Fibroblast of skin of left quadriceps (primary cell): ENCODE measurements at places on chromosomes 12 and 14.

GRCh38 chr12:124432376-124432775 is 135.0 kb downstream of the NCOR2 start:
- no peak for DNase-seq

DNA sequence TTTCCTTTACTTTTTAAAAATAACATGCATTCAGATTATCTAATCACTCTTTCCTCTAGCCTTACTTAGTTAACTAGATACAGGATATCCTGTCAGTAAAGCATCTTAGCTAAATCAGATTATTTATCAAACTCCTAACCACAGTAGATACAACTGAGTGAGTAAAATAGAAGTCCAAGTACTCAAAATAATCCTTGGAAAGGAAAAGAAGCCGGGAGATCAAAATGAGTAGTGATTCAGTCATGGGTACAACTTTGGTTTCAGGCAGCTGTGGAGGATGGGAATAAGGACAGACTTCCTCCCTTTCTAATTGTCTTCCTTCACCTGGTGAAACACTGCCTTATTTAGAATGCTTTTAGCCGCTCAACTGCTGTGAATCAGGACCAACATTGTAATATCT is 29.4 kb downstream of the GNG2 start:
- no peak for DNase-seq

DNA sequence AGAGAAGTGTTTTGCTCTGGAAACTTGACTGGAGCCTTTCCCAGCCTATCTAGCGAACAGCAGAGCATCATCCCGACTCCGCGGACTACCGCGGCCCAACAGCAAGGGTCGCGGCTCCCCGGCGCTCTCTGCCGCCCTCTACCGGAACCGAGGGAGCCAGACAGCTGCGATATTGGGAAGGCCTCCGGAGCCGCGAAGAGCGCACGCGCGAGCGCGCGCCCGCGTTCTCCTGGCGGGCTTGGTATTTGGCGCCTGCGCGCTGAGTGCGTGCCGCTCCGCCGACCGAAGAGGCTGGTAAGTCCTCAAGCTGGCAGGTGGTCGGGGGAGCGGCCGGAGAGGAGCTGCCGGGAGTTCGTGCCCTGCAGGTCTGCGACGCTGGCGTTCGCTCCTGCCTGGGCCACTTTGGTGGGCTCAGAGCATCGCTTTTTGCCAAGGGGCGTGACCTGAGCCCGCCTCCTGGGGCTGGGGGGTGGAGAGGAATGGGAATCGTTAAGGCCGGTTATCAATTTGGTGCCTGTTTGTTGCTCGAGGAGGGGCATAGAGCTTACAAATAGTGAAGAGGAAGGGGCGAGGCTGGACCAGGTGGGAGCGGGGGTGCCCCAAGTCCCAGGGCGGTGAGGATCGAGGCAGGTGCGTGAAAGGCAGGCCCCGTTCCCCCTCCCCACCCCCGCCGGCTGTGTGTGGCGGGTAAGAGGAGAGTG is at the start of gene TMEM106C:
Gene TMEM106C (plus strand): TSS at position 257 of the 701 bp plus-strand sequence. CDS start 641 bp downstream, outside the sequence.
- DNase-seq, result peak; percentile 75

DNA sequence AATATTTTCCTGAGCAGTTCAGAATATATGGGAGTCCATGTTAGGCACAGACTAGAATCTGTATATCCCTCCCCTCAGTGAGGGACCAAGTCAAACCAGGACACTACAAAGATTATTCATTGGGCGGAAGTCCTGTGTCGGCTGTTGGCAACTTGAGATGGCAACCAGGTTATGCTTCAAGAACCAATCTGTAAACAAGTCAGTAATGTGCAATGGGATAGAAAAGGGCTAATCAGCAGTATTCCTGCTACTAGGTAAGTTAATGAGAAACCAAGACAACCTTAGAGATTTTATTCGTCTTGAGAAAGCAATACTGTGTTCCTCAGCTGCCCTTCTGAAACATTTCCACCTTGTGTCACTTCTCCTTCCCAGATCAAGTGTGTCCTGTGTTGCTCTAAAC is 26.4 kb downstream of the ARG2 start:
- no peak for DNase-seq

DNA sequence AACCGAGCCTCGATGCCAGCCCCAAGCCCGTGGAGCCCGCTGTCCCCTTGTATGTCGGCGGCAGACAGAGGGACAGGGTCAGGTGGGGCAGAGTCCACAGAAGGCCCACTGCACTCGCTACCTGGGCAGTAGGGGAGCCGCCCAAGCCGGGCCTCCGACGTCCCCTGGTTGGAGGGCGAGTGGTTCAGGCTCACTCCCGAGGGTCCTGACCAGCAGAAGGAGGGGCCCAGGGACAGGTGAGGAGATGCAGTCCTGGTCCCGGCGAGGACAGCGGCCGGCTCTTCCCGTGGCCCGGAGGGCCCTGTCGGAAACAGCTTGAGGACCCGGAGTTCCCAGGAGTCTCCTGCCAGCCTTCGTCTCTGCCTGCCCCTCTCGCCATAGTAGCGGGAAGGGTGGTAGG is 216.7 kb upstream of the SFSWAP start:
- DNase-seq, result no peak

GRCh38 chr12:110115675-110116074 is 8.5 kb upstream of the IFT81 start:
- no peak for DNase-seq

- no peak for DNase-seq
Observed at GRCh38 chr14:27190296-27190695, 592.5 kb upstream of the NOVA1 start.

DNA sequence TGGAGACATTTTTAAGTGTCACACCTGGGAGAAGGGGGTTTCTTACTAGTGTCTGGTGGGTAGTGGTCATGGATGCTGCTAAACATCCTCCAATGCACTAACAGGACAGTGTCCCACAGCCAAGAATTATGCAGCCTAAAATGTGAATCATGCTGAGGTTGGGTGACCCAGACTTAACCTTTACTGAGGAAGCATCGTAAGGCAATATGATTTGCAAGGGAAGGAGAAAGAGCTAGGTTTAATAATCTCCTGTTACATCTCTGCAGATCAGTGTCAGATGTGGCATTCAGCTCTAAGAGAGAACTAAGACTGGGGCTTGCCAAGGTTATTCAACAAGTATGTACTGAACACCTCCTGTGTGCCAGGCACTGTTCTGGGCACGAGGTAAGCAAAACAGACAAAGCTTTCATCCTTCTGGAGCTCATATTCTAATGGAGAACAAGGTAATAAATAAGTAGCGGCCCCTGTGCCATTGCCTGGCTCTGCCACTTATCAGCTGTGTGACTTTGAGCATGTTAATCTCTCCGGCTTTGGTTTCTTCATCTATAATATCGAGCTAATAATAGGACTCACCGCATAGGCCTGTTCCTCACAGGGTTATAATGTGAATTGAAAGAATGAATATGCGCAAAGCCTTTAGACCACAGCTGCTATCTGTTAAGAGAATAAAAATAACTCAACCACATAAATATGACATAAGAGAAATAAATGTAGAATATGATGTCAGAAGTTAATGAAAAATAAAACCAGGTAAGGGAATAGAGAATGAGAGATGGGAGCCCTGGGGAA is 13.5 kb upstream of the GOLGA5 start:
- DNase-seq, result peak; percentile 44

DNA sequence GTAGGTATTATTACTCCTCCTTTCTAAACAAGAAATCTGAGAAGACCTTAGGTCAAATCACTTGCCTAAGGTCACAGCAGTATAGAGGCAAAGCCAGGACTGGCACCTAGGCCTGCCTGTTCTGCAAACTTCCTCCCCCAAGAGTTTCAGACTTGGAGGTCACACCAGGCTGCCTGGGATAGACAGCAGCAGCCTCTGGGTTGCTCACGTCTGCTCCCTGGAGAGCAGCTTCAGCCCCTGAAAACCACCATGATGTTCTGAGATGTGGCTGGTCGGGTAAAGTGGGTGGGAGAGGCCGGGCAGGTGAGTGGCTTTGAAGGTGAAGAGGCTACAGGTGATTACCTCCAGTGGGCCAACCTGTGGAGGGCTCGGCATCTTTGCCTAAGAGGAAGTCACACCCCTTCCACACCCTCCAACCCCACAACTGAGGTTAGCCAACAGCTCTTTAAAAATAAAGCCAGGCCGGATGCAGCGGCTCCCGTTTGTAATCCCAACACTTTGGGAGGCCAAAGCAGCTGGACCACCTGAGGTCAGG is 37.0 kb upstream of the PNMA1 start:
- no peak for DNase-seq

- DNase-seq, result no peak
Observed at GRCh38 chr12:114799574-114800487, 115.9 kb upstream of the TBX3 start.

- DNase-seq, result no peak
Observed at GRCh38 chr14:74207943-74208342, 31.3 kb upstream of the VSX2 start.

- no peak for DNase-seq
Observed at GRCh38 chr12:16474801-16475200, 127.4 kb downstream of the MGST1 start.

DNA sequence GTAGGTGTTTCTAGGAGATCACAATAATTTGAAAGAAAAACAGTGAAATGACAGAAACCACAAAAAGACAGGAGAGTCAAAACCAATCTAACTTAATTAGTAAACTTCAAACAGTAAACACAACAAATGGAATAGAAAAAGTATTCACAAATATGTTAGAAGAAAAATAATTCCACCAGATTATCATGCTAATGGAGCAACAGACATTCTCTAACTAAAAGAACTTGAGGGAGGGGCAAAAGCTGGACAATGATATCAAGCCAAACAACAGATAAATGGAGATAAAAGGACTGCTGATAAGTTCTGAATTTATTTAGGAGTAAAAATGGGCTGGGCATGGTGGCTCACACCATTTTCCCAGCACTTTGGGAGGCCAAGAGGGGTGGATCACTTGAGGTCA is 28.7 kb downstream of the CRY1 start:
- DNase-seq, result no peak

GRCh38 chr14:81473456-81474147 is 60.1 kb downstream of the SEL1L start:
- no peak for DNase-seq
